Suprapubic skin (tissue), 4 donors: ENCODE measurements at places on chromosomes 16 and 17.

DNA sequence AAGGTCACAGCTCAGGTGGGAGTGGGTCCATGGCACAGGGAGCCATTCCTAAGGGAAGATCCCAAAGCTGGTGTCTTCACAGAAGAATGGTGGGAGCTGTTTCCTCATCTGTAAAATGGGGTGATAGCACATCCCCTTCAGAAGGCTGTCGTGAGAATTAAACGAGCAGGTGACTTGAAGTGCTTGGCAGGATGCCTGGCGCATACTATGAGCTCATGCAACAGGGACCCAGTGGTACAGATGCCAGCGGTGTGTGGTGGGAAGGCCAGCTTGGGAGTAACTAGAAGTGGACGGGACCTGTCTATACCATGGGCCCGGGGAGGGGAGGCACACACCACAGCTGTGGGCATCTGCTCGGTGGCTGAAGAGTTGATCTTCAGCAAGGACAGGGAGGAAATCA, 189.3 kb upstream of the TNRC6C start:
- no peak for DNase-seq

- no peak for DNase-seq
Observed at GRCh38 chr16:66662445-66663194, 33.9 kb downstream of the CMTM4 start.

GRCh38 chr17:68036304-68037147, 991 bp downstream of the KPNA2 start:
- DNase-seq: no peak

- DNase-seq: no peak
Observed at GRCh38 chr17:44604116-44604761, 47.0 kb downstream of the FZD2 start.

DNA sequence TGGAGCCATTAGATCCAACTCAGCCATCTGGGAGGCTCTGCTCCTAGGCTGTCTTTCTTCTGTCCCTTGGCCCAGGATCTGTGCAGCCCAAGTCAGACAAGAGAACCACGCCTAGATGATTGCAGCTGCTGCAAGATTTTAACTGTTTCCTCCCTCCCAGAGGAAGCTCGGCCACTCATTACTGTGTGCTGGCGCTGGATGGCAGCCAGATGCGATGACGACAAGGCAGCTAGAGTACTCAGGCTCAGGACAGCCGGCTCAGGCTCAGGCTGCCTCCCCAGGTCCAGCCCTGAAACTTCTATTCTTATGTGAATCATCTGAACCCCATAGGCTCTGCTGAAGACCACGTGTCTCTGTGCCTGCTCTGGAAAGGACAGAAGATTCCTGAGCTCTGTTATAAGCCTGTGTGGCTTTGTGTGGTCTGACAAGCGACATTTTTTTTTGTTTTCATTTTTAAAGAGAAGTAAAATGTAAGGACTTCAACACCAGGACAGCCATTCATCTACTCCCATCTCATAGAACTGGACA, 32.1 kb upstream of the FBXW10B start:
- DNase-seq: peak; percentile 95

GRCh38 chr17:17414341-17414805, 62.4 kb upstream of the MED9 start:
- DNase-seq: no peak

DNA sequence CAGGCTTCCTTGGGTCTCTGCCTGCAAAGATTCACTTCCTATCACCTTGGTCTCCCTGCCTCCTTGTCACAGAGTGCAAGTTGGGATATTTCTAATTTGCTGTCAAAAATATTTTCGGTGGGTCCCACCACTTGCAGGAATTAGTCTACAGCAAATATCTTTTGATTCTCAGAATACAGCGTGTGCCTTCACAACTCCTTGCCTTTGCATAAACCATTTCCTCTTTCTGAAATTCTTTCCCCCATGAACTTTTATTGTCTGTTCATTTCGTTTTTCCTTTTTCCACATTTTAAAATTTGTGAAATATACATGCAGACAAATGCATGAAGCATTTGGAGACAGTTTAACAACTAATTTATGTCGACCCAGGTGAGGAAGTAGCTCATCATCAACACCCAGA, 60.0 kb downstream of the HS3ST3B1 start:
- DNase-seq: no peak

GRCh38 chr16:59045501-59045900, 311.4 kb upstream of the GOT2 start:
- DNase-seq: no peak

DNA sequence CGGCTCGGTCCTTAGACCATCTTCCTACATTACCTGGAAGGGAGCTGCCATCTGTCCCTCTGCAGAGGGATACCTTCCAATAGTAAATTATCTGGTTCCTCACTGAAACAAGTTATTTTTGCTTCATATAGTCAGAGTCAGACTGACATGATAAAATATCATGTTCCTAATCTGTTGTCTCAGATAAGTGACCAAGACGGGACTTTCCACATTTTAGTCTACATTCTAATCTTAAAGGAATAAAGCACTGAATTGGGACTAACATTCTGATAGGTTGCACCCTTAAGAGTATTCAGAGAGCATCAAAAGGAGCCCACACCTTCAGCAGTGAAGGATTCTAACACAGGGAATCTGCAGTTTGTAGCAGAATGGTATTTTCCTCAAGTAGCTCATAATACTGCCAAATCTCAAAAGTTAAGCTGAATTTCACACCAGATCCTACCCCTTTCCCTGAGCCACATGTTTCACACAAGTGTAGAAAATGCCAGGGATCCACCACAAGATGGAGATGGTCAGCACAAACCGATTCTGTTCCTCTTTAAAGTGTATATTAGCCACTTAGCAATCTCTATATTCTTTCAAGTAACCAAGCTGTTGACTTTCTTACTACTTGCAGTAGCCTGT, 13.4 kb downstream of the GINS2 start:
- no peak for DNase-seq

DNA sequence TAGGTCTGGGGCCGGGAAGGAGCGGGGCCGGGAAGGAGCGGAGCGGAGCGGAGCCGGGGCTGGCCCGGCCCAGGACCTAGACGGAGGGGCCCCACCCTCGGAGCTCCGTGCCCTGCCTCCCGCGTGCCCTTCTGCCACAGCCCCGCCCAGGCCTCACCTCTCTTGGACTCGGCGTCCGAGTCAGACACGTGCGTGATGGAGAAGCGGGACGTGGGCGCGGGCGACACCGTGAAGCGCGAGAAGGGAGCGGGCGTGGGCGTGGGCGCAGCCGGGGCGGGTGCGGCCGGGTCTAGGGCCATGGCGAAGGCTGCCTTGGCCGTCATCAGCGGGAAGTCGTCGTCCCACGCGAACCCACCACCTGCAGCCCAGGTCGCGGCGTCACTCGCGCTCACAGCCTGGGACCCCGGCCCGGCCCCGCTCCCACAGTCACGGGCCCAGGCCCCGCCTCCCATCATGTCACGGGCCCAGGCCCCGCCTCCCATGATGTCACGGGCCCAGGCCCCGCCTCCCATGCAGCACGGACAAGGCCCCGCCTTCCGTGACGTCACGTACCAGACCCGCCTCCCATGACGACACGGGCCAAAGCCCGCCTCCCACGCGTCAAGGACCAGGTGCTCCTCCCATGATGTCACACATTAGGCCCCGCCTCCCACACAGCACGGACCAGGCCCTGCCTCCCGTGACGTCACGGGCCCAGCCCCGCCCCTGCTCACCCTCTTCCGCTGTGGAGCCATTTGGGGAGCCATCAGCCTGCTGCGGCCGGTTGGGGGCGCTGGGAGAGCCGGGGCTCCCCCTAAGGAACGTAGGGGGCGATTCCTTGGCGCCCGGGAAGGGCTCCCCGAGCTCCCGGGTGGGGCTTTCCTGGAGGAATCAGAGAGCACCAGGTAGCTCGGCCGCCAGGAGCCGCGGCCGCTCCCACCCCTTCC, 45.8 kb upstream of the PVALEF start:
- peak; percentile 92 for DNase-seq

GRCh38 chr17:45225051-45225700, 3.5 kb downstream of the FMNL1 start:
- DNase-seq: no peak

GRCh38 chr16:3596101-3596861, 15.1 kb downstream of the SLX4 start:
- DNase-seq: no peak

DNA sequence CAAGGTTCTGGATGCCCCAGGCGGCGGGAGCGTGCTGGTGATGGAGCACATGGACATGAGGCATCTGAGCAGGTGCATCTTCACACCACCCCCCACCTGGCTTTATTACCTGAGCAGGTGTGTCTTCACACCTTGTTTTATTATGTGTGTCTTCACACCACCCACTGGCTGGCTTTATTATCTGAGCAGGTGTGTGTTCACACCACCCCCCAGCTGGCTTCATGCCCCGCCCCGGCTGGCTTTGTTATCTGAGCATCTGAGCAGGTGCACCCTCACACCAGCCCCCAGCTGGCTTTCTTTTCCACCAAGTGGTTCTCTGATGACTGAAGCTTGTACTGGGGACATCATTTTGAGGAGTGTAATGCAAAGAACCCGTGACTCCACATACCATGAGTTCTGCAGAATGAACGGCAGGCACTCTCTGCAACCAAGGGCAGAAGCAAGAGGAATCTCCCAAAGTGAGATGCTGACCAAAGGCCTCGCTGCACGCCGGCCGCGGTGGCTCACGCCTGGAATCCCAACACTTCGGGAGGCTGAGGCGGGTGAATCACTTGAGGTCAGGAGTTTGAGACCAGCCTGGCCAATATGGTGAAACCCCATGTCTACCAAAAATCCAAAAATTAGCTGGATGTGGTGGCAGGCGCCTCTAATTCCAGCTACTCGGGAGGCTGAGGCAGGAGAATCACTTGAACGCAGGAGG, 2.6 kb downstream of the FN3KRP start:
- DNase-seq: no peak

GRCh38 chr17:48551214-48551555, 6.3 kb upstream of the HOXB2 start:
- DNase-seq: no peak

DNA sequence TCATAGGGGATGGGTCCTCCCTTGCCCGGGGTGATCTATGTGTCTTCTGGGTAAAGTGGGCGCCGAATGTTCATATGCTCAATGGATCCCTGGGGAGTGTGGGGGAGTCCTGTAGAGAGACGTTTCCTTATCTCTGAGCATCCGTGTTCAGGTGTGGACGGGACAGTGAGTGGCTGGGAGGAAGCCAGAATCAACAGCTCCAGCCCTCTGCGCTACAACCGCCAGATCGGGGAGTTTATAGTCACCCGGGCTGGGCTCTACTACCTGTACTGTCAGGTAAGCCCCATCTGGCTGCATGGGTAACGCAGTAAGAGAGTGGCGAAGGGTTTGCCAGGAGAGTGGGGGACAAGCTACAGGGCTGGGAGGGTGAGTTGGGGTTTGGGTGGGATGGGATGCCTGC, 1.9 kb upstream of the TNFSF13 start:
- DNase-seq: no peak

GRCh38 chr16:90035902-90036301, 16.6 kb upstream of the DBNDD1 start:
- no peak for DNase-seq

GRCh38 chr17:58105093-58105492, 21.9 kb downstream of the DYNLL2 start:
- DNase-seq: no peak
